ENCODE measurements at places on chromosomes 2 and 18.

- DNase-seq, result peak; percentile 78
Measured at GRCh38 chr2:129849559-129850160, 129.8 kb upstream of the RAB6C start.

DNA sequence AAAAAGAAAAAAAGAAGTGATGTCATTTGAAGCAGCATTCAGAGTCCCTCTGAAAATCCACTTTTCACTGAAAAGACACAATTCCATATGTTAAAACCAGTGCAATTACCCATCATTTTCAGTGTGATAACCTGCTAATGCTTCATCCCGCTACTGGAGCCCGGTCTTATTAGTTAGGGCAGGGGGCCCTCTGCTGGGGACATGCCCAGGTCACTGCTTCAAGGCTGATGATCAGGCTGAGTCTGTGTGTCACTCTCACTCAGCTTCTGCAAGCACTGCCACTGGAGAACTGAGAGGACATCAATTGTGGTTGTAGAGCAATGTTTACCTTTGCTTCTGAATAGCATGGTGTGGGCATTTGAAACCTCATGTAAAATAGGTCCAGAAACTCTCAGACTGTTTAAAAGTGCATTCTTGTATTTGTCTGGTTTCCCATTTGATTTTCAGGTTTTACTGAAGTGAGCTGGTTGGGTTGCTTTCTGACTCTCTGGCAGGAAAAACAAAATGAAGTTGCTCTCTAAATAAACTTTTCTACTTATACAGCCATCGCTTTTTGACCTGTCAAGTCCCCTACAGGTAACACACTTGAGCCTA lies 49.2 kb upstream of the NXPH2 start:
- peak; percentile 68 for DNase-seq

DNA sequence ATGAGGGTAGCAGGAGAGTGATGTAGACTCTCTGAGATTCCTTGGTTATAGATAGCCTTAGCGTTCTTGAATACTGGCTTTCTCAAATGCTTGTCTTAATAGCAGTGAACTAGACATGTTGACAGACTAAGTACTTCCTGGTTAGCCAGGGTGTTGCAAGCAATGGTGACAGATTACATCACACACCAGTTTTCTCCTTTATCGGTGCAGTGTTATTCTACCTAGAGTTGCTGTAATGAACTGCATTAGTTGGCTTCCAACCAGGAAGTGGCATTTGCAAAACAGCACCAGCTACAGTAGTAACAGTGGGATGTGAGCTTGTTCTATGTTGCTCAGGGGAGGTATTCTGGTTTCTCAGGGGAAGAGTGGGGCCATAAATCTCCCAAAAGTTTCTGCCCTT lies 582.2 kb upstream of the DDX18 start:
- no peak for DNase-seq

- DNase-seq, result no peak
Measured at GRCh38 chr2:73218298-73218697, 4.3 kb downstream of the SMYD5 start.

GRCh38 chr18:23552505-23552904 lies 33.8 kb downstream of the NPC1 start:
- DNase-seq, result no peak

DNA sequence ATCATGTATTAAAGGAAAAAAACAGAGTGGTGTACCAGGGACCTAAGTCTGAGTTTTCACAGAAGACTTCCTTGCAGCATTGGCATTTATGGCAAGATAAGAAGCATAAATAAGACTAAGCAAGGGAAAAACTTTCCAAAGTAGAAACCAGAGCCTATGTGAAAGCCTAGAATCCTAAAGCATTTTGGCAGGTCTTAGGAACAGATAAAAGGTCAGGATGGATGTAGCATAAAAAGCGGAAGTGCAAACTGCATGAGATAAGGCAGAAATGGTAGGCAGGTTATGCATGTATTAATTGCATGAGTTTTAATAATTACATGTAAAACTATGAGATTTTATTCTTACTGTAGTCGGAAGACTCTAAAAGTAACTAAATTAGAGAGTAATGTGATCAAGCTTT lies 596.5 kb downstream of the SUCLG1 start:
- DNase-seq, result no peak

- DNase-seq, result no peak
Measured at GRCh38 chr2:59073286-59073685, 832.2 kb upstream of the FANCL start.

GRCh38 chr2:201821080-201821479 lies 14.7 kb downstream of the CDK15 start:
- DNase-seq, result no peak

DNA sequence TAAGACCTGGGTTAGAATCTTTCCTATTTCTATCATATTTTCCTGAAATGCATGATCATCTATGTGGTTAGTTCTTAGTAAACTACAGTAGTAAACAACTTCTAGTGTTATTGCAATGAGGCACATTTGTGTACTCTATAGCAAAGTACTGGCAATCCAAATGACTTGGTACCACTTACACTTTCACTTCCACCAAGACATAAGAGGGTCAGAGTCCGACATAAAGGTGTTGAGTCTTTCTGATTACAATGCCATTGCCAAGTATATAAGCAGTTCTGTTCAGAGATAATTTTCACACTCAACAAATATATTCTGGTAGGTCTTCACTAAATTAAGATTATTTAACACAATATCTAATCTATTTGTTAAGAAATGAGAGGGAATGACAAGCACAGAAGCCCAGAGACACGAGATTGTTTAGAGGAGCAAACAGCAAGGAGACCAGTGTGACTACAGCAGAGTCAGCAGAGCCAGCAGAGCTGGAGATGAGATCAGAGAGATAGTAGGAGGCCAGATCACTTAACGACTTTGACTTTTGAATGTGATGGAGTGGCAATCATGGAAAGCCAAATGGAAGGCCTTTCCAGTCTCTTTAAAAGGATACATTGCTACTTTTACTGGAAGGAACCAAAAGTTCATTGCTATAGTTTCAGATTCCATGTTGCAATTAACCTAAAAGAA lies 27.5 kb downstream of the SOS1 start:
- no peak for DNase-seq

DNA sequence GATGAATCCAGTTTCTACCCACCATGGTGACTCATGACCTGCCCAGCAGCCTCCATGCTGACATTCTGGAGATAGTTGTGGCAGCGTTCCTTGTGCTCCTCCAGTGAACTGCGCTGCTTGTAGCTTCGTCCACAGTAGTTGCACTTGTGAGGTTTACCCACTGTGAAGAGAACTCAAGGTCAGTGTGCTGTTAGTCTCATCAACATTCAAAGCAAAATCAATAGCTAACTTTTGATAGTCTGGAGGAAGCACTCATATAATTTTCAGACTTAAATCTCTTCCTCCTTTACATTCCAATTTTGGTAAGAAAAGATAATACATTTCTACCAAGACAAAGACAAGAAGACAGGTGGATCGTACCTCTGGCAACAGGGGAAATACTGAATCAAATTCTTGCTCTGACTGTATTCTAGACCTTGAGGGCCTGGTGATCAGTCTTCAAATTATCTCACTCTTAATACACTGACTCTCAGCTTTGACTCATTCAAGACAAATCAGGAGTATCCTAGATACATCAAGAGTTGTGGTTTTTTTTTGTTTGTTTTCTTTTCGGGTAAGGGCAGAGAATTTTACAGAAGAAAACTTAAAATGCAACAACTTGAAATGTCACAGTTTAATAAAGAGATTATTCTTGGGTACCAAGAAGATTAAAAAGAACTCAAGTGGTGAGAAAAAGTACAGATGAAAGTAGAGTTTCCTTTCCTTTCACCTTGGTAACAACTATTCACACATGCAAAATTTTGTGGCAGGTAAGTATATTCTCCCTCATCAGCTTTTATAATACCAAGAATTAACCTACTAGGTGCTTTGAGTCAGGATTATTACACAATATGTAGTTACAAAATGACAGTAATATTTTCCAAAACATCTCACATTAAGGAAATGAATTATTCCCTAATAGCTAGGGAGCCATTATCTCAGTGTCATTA lies 129.2 kb downstream of the IKZF2 start:
- no peak for DNase-seq

DNA sequence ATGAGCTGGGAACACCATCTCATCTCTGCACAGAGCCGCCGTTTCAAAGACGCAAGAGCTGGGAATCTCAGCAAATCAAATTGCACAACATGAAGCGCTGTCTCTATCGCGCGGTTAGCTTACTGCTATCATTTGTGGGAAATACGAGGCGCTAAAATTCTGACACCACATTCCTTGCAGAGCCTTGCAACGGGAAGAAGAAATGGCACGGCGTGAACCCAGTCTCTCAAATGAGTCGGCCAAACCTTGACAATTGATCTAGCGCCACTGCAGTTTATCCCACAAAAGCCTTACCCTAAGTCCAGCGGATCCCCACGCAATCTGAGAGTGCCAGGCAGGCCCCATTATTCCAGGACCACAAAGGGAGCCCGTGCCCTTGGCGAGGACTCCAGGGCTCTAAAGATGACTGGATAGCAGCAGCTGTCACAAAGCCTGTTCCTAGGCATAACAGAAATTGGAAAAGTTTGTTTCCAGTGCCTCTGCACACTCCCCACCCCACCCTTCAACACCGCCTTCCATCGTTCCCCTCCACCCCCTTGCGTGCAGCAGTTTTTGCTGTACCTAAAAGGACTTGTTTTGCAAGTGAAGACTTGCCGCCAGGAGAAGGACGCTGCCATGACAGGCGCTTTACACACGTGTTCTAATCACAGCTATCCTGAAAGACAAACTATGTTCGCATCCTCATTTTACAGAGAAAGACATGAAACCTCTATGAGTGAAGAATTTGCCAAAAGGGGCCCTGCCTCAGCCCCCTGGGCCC lies 252.4 kb downstream of the EIPR1 start:
- no peak for DNase-seq

Measured in RKO (cell line).